ENCODE measurements at places on chromosomes 7 and 10. TPM values are rescaled to one million over a fixed set of nuclear protein-coding genes. Genes with fewer than 3 reads are reported as not detected.

GRCh38 chr10:111206521-111206920 lies 129.7 kb downstream of the ADRA2A start:
- no peak overlapping the region for H3K4me3 ChIP-seq
- H3K27ac ChIP-seq = no peak overlapping the region

SLC39A12 gene
- not detected for total RNA-seq

ANKRD61 gene
- total RNA-seq = not detected

DNA sequence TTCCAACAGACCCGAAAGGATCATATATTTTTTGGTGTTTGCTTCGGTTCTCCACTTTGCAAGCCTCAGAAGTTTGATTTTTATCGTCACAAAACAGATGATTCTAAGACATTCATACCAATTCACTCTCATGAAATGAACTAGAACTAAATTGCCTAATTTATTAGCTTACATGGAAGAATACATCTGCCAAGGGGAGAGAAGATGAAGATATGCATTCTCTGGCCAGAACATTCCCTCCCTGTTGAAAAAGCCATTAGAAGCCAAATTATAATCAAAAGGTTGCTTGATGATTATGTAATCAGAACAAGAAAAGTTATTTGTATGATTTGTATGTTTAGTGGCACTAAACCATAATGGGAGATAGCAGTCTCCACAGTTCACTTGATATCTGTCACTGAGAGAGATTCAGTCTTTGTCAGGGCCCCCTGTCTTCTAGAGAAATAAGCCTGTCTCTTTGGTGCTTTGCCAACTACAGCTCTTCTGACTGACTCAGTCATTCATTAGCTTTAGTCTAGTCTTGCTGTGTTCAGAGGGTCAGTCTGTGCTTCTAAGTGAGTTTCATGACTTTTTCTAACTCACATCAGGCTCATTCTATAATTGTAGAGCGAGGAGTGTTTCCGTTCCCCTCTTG lies 95.3 kb upstream of the GNAI1 start:
- no peaks in the 10 kb centered on the region for H3K36me3 ChIP-seq
- no peak for DNase-seq

- peaks cover 1% of the 10 kb centered on the region for H3K4me1 ChIP-seq
- H3K27me3 ChIP-seq = peaks cover 16% of the 10 kb centered on the region
- H3K4me3 ChIP-seq = no peak overlapping the region
- DNase-seq = no peak
- no peaks in the 10 kb centered on the region for H3K36me3 ChIP-seq
- H3K27ac ChIP-seq = no peak overlapping the region
These were observed 48.6 kb upstream of the TES start for GRCh38 chr7:116161728-116162127.

- H3K4me3 ChIP-seq = no peak overlapping the region
- DNase-seq = no peak
- no peak overlapping the region for H3K27ac ChIP-seq
- H3K36me3 ChIP-seq = peaks cover 11% of the 10 kb centered on the region
- peaks cover 4% of the 10 kb centered on the region for H3K27me3 ChIP-seq
- H3K4me1 ChIP-seq = peaks cover 9% of the 10 kb centered on the region
These were observed 76.9 kb downstream of the SNX10 start for GRCh38 chr7:26368542-26368941.

DNA sequence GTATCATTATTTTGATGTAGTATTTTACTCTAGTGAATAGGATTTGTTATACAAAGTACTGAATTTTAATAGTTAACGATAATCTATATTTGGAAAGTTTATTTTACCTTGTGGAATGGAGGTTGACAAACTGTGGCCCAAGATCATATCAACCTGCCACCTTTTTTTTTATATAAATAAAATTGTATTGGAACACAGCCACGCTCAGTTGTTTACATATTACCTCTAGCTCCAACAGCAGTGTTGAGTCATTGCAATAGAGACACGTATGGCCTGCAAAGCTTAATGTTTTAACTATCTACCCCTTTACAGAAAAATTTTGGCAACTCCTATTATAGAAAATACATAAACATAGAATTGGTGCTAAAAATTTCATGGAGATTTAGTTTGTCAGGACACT lies 239.3 kb downstream of the THSD7A start:
- H3K36me3 ChIP-seq = no peaks in the 10 kb centered on the region
- H3K4me3 ChIP-seq = no peak overlapping the region
- no peak overlapping the region for H3K27ac ChIP-seq

DNA sequence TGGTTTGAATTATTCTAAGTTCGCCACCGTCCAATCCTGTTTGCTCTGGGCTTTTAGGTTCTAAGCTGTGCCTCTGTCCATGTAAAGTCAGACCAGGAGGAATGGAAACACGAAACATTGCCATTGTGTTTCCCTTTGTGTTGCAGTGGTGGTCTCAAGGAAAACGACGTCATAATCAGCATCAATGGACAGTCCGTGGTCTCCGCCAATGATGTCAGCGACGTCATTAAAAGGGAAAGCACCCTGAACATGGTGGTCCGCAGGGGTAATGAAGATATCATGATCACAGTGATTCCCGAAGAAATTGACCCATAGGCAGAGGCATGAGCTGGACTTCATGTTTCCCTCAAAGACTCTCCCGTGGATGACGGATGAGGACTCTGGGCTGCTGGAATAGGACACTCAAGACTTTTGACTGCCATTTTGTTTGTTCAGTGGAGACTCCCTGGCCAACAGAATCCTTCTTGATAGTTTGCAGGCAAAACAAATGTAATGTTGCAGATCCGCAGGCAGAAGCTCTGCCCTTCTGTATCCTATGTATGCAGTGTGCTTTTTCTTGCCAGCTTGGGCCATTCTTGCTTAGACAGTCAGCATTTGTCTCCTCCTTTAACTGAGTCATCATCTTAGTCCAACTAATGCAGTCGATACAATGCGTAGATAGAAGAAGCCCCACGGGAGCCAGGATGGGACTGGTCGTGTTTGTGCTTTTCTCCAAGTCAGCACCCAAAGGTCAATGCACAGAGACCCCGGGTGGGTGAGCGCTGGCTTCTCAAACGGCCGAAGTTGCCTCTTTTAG lies 46.3 kb upstream of the DMBT1 start:
- H3K27ac ChIP-seq = no peak overlapping the region
- DNase-seq = no peak
- H3K4me3 ChIP-seq = no peak overlapping the region
- H3K27me3 ChIP-seq = no peaks in the 10 kb centered on the region
- no peaks in the 10 kb centered on the region for H3K36me3 ChIP-seq

SMKR1 gene
- total RNA-seq = 0.99 TPM

DNA sequence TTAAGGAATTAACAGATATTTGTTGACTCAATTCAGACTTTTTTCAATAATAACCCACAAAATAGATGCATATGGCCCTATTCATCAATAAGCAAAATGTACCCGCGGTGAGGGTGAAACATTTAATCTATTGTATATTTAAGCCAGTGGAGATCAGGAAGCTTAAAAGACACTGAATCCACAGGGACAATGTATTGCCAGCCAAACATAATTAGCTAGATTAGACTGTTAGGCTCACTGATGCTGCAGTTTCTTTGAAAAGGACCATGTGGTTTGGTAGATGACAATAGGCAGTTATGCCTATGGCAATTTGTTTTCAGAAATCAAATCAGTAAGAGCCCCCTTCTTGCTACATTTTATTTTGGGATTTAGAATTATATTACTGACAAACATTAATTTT lies 87.3 kb upstream of the PLXDC2 start:
- no peak overlapping the region for H3K4me3 ChIP-seq
- no peak for DNase-seq
- H3K27me3 ChIP-seq = no peaks in the 10 kb centered on the region
- H3K36me3 ChIP-seq = no peaks in the 10 kb centered on the region

DNA sequence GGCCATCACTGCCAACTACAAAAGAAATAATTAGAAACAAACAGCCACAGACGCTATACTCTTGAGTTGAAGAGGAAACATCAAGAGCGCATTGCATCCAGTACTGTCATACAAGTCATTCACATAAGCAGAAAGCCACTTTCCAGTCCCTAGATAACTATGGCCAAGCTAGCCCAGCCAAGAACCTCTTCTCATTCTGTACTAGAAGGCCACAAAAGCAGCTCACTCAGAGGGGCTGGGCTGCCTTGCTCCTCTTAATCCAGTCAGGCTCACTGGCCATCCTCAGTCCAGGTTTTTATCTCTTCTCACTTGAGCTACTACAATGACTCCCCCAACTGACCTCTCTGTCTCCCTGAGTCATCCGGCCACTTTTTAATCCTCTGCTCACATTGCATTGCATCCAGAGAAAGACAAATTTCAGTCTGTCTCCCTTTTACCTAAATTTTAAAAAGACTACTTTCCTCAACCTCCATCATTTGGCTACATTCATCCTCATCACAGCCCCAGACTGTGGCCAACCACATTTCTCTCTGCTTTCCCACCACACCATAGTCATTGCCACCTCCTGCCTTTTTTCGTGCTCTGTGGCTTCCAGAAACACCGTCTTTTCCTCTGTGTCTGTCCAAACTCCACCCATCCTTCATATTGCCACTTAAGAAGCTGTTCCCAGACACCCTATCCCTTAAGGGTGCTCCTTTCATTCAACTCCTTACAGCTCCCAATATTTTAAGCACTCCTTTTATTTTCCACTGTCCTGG lies 25.0 kb downstream of the PPP1R3C start:
- H3K27ac ChIP-seq = no peak overlapping the region
- no peaks in the 10 kb centered on the region for H3K36me3 ChIP-seq
- no peak for DNase-seq
- no peak overlapping the region for H3K4me3 ChIP-seq

FEZF1 gene
- total RNA-seq = not detected

PKD1L1 gene
- 0.05 TPM for total RNA-seq

DNA sequence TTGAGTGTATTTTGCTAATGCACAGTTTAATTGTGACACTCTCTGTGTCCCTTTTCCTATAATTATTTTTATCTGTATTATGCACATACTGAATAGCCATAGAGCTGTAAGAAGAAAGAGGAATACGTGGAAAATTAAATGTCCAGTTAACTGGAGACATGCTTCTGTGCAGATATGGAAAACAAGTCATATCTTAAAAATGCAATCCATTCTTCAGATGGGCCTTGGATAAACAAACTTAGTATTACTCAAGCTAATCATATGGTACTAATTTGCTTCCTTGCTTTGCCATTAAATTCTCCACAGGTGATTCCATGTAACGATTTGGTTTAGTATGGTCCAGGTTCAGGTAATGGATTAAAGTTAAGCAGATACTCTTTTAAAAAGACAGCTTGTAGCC lies 201.2 kb upstream of the CELF2 start:
- H3K27ac ChIP-seq = no peak overlapping the region
- no peaks in the 10 kb centered on the region for H3K36me3 ChIP-seq
- H3K4me1 ChIP-seq = no peaks in the 10 kb centered on the region
- H3K4me3 ChIP-seq = no peak overlapping the region

- H3K27ac ChIP-seq = no peak overlapping the region
- H3K4me3 ChIP-seq = no peak overlapping the region
- peaks cover 4% of the 10 kb centered on the region for H3K4me1 ChIP-seq
- H3K36me3 ChIP-seq = peaks cover 2% of the 10 kb centered on the region
- H3K27me3 ChIP-seq = no peaks in the 10 kb centered on the region
These were observed 99.8 kb upstream of the KIF5B start for GRCh38 chr10:32156031-32156495.

- no peak overlapping the region for H3K4me3 ChIP-seq
- no peak overlapping the region for H3K27ac ChIP-seq
- DNase-seq = peak; percentile 30
These were observed 37.3 kb downstream of the CFAP46 start for GRCh38 chr10:132904814-132905649.

DNA sequence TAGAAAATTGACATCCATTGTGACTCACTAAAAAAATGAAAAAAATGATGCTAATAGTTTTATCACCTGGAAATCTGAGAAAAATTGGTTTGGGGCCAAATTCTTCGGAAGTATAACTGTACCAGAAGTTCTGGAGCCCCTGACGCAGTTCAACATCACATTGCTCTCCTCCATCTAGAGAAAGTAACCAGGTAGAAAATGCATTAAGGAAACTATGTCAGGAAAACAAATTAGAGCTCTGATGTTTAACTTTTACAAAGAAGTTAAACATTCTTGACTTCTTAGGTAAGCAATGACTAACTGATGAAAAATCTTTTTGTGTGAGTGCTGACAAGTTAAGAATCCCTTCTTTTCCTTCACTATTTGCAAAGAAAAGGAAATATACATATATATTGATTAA lies 61.1 kb upstream of the TMEM196 start:
- H3K27me3 ChIP-seq = no peaks in the 10 kb centered on the region
- no peaks in the 10 kb centered on the region for H3K36me3 ChIP-seq
- H3K4me3 ChIP-seq = no peak overlapping the region

DNA sequence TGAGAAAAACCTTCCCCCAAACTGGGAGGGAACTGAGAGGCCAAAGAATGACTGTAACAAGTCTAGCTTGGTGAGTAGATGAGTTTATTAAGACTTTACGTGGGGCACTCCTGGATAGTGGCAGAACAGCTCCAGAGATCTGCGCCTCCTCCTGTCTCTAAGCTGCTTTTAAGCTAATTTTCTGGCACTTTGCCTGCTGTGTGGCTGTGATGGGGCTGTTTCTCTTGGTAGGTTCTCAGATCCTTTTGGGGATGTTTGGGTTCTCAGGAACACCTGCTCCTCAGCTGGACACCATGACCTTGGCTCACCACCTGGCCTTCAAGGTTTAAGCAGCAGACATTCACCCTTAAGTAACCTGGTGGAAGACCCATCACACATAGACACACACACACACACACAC lies 68.3 kb downstream of the AKR1E2 start:
- no peaks in the 10 kb centered on the region for H3K4me1 ChIP-seq
- peaks cover 2% of the 10 kb centered on the region for H3K36me3 ChIP-seq
- no peak overlapping the region for H3K4me3 ChIP-seq
- DNase-seq = no peak

GRCh38 chr10:115049960-115050359 lies 43.2 kb upstream of the ATRNL1 start:
- H3K27ac ChIP-seq = no peak overlapping the region
- no peak overlapping the region for H3K4me3 ChIP-seq

DNA sequence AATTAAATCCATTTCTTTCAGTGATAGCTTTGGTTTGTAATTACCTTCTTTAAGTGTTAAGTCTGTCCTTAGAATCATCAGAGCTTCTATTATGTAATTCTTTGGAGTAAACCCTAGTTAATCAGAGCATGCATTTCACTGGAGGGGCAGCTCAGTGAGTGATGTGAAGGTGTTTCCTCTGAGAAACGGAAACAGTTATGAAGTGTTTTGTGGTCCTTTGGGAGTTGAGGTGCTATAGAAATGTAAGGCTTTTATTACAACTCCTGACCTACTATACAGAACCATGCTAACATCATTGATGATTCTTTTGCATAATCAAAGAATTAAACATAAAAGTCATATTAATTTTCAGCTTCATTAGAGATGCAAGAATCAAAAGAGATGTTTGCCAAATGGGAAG lies 141.5 kb downstream of the EXOC4 start:
- no peaks in the 10 kb centered on the region for H3K27me3 ChIP-seq
- DNase-seq = no peak
- peaks cover 8% of the 10 kb centered on the region for H3K4me1 ChIP-seq
- H3K27ac ChIP-seq = no peak overlapping the region
- no peak overlapping the region for H3K4me3 ChIP-seq
- peaks cover 2% of the 10 kb centered on the region for H3K36me3 ChIP-seq

DNA sequence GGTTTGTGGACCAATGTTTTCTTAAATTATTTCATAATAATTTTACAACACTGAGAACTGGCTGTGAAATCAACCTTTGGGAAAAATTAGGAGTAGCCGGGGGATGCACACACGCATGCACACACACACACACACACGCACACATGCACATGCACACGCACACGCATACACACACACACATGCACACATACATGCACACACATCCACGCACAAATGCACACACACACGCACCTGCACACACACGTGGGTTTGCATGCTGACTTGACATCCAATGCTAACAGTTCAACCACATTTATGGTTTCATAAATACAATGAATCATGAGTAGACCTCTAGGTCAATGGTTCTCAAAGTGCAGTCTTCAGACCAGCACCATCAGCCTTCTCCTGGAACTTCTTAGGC lies 354.1 kb downstream of the DPP6 start:
- H3K36me3 ChIP-seq = no peaks in the 10 kb centered on the region
- no peak overlapping the region for H3K27ac ChIP-seq
- no peak overlapping the region for H3K4me3 ChIP-seq
- DNase-seq = no peak

WIPF3 gene
- not detected for total RNA-seq

FAM221A gene
- 10.0 TPM for total RNA-seq
